Stimulated activated naive CD8-positive, alpha-beta T cell treated with anti-CD3 and anti-CD28 coated beads, Interleukin-15, amount 100 ng/mL, for 72 hours (primary cell): ENCODE measurements at places on chromosomes 12 and 14.

DNA sequence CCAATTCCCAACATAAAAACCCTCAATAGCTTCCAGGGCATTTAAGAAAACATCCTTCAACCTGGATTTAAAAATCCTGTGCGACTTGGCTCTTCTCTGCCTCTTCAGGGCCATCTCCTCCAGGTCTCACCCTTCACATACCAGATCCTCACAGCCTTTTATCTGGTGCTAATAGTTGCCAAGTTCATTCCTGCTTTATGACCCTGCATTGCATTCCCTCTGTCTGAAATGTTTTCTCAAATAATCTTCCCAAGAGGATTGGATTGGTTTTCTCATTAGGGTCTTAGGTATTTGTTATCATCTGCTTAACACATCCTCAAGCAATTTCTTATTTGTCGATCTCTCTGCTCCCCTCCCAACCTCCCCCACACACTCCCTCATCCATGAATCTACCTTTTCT lies 832.0 kb downstream of the GALC start:
- no peak for DNase-seq

GRCh38 chr12:13124656-13125505 lies 21.4 kb upstream of the GSG1 start:
- DNase-seq: no peak

GRCh38 chr12:117053050-117053400 lies 46.2 kb downstream of the TESC start:
- DNase-seq: no peak

DNA sequence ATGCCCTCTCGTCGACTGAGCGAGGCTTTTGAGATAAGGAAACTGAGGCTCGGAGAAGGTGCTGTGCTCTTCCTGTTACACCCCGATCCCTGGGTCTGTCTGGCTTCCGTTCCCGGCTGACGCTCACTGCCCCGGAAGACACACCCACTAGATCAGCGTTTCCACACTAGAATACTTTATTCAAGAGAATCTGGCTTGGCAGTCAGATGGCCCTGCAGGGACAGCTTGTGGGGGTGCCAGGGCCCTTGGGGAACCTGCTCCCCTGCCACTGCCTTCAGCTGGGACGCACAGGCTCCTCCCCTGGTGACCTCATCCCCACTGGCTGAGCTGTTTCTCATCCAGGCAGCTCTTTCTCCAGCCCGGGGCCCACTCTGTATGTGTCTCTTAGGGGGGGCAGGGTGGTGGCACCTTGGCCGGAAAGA lies 13.7 kb downstream of the PGF start:
- peak; percentile 48 for DNase-seq

GRCh38 chr12:51949342-51950030 lies 2.0 kb upstream of the ACVR1B start:
- DNase-seq: no peak

- peak; percentile 8 for DNase-seq
Measured at GRCh38 chr14:59190372-59190771, 1.9 kb downstream of the DAAM1 start.

DNA sequence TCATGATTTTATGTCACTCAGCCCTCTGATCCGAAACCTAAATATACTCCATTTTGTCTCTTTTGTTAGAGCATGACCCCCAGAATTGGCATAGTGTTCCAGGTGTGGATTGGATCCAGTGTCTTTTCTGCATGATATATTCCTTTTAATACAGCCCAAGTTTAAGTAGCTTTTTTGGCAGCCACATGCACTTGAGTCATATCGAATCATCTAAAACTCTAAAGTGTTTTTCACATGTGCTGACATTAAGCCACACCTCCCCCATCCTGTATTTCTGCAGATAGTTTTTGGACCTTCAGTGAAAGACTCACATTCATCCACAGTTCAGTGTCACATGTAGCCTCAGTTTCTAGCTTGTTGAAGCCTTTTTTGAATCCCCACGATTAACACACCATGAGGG lies 30.6 kb downstream of the BORCS5 start:
- no peak for DNase-seq

GRCh38 chr12:93226361-93226760 lies 151.4 kb upstream of the NUDT4 start:
- DNase-seq: no peak

GRCh38 chr12:94401326-94401725 lies 58.3 kb downstream of the CEP83 start:
- DNase-seq: no peak

- DNase-seq: no peak
Measured at GRCh38 chr12:79255288-79255687, 390.7 kb downstream of the SYT1 start.

DNA sequence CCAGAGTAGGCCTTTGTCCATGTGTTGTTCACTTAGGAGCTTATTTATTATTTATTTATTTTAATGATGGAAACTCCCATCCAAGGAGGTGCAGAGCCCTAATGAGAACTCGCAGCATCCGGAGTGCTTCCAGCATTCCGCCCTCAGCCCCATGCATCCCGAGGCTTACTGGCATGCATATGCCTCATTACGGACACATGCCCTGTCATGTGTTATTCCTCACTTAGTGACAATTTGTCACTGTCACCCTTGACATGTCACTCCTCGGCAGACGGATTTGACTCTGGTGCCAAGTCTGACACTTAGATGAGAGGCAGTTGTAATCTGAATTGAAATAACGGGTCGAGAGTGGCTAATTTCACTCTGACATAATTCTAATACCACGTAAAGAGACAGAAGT lies 132.8 kb downstream of the VRK1 start:
- no peak for DNase-seq

DNA sequence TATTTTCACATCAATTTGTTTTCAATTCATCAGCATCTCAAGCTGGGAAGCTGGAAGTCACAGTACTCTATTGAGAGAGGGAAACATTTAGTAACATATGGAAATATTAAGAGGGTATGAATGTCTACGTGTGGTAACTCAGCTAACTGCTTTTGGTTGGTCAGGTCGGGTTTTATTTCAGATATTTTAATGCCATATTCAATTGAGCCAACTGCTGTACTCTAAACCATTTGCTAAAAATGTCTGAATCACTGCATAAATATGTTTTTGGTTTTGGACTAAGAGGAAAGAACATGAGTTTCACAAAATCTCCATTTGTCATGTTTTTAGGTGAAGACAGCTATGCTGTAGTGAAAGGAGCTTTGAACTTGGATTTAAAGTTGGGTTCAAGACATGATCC lies 18.9 kb upstream of the PPFIBP1 start:
- DNase-seq: no peak

- DNase-seq: no peak
Measured at GRCh38 chr14:34199585-34199984, 248.7 kb upstream of the EGLN3 start.

- no peak for DNase-seq
Measured at GRCh38 chr12:108313241-108313605, 25.9 kb downstream of the CMKLR1 start.

GRCh38 chr12:18895540-18895939 lies 157.6 kb downstream of the CAPZA3 start:
- no peak for DNase-seq

DNA sequence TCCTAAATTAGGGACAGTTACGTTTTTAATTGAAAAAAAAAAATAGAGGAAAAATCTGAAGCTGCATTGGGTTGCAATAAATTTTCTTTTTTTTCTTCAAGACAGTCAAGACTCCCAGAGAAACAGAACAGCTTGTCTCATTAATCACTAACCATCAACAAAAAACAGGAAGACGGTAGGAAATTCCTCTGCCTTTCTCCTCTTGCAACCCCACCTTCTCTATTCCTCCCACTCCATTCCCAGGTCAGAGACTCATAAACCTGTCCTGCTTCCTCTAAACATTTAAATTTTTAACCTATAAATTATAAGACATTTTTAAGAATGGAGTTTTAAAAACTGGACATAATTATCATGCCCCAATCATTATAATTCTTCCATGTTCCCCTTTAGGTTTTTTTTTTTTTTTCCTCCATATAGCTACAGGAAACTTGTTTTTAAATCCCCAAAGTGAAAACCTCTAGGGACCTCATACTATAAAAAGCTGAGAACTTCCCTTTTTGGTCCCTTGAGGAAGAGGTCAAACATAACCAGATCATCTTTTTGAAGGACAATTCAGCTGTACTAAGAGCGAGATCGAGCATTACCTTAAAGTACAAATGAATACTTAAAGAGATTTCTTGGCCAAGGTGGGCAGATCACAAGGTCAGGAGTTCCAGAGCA lies 36.0 kb downstream of the CPM start:
- DNase-seq: no peak

- DNase-seq: no peak
Measured at GRCh38 chr14:38904959-38905358, 198.1 kb downstream of the SEC23A start.

DNA sequence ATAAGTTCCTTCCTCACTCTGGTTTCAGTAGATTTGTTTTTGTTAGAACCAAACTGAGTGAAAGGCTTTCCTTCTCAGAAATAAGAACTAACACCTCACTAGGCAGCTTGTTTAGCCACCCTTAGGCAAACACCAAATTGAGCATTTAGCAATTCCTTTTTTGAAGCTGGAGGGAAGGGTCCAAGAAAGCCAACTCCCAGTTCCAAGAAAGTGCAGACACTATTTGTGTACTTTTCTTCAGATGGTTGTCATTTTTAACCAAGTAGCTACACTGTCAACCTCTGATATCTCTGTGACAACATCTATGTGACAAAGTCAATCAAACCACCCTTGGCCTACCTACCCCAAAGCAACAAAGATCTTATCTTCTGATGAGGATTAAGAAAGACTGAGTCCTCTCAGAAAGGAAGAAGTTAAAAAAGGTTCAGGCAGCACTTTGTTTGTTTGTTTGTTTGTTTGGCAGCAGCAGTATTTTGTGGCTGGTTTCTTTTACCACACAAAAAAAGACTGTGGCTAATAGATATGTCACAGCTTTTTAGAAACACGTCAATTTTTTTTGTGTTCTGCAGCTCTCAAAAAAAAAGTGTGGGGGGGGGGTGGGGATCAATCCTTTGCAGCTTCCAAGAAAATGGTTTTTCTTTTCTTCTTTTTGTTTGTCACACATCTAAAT lies 203.8 kb downstream of the CRADD start:
- DNase-seq: no peak

GRCh38 chr14:61812347-61813095 lies 50.3 kb downstream of the SNAPC1 start:
- DNase-seq: peak; percentile 25

DNA sequence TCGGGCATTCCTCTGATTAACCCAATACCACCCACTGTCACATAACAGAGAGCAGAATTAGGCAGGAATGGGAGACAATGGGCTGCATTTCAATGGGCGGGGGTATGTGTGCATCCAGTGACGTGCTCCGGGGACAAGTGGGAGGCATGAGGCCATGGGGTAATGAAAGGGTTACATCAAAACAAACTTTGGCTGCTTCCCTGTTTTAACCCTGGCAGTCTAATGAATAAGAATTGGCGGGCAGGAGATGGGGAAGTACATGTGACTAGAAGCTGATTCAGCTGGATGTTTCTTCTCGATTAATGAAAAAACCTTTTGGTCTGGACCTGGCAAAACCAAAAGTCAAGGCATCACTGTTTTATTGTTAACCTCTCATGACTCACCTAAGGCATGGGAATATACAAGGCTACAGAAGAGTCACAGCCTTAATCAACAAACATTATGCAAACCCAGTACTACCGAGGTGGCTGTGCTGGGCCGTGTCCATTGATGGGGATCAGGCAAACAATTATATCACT lies 44.2 kb downstream of the SOCS2 start:
- DNase-seq: no peak

DNA sequence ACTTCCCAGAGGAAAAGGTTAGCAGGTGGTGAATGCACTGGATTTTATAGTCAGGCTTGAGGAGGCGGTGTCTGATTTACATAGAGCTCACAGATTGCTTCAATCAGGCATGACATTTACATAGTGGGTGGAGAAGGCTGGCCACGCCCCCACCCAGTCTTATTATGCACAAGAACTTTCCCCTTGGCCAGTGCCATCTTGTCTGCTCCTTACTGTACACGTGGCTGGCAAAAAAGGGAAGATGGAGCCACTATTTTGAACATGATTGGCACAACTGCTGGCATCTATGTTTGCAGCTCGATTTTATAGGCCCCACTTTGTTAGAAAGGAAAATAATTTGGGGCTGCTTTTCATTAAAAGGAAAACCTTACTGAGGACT lies 10.9 kb upstream of the LGMN start:
- DNase-seq: no peak

- no peak for DNase-seq
Measured at GRCh38 chr12:85626001-85626783, 210.0 kb downstream of the RASSF9 start.

DNA sequence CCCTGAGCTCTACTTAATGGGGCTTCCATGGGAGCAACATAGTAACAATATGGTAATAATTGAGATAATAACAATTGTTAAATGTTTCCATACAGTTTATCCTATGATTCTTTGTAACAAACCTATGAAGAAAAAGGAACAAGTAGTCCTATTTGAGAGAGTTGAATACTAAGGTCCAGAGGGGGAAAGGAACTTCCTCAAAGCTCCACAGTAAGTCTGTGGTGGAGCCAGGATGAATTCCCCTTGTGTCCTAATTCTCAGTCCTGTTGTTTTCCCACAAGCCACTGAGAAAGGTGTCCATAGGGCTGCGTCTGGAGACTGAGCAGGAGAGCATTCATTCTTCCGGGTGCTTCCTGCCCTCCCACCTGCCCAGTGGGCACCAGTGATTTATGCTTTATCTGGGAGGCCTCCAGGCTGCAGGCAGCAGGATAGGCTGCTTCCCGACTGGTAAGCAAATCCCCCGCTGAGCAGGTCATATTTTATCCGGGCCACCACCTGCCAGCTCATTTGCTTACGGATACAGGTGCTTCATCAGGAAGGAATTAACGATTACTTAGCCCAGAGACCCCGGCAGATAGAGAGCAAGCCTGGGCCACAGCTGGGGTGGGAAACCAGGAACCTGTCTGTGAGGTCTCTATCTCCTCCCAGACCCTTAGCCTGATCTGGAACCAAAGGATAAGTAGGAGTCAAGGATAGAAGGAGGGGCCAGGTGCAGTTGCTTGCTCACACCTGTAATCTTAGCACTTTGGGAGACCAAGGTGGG lies 33.9 kb upstream of the FAM222A start:
- no peak for DNase-seq

DNA sequence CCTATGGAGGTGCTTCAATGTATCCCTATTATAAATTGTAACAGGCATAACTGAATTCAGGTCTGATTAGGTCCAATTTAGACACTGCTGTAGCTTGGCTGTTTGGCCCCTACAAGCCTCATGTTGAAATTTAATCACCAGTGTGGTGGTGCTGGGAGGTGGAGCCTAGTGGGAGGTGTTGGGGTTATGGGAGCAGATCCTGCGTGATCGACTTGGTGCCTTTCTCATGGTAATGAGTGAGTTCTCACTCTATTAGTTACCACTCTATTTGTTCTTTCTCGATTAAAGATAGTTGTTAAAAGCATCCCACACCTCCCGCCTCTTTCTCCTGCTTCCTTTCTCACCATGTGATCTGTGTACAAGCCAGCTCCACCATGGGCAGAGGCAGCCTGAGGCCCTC lies 122.1 kb downstream of the FOXA1 start:
- DNase-seq: no peak

DNA sequence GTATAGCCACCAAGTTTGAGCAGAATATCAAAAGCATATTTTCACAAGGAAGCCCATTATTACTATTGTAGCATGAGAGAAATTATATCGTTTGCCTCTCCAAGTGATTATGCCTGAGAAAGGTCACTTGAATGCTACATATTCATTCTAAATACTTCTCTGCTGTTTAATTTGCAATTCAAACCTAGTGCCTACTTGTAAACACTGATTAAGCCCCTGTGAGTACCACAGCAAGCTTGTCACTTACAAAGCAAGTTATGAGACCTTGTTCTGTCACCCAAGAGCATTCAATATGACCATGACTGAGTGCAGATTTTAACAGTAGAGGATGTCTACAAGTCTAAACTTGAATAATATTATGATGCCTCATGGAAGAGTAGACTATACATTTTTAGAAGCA lies 124.7 kb upstream of the SSTR1 start:
- no peak for DNase-seq
